HT-29 (cell line): ENCODE measurements at places on chromosomes 7 and 10.
A peak's percentile ranks its signal among the peaks of the same experiment; 100 is the strongest.

DNA sequence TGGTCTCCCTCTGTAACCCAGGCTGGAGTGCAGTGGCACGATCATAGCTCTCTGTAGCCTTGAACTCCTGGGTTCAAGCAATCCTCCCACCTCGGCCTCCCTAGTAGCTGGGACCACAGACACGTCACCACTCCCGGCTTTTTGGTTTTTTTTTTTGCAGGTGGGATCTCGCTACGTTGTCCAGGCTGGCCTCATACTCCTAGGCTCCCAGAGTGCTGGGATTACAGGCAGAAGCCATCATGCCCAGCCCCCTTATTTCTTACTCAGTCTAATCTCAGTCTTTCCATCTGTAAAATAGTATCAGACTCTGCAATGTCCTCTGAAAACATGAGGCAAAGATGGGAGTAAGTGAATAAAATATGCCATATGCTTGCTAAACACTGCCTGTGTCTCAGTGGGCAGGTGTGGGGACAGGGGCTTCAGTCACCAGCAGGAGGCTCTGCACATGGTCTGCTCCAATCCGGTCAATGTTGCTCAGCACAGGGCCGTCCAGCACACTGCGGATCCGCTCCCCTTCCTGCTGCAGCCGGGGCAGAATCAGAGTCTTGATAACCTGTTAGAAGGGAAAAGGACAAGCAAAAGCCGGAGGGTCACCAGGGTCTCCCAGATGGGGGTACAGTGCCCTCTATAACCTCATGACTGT is 8.2 kb downstream of the AP4M1 start:
- no peak for DNase-seq

GRCh38 chr10:97582169-97582568 is 2.0 kb upstream of the HOGA1 start:
- no peak for DNase-seq

- no peak for DNase-seq
Measured at GRCh38 chr7:151925446-151926335, 30.6 kb upstream of the GALNTL5 start.

GRCh38 chr7:100830396-100830795 is 3.1 kb upstream of the EPHB4 start:
- no peak for DNase-seq

- DNase-seq: no peak
Measured at GRCh38 chr10:127449490-127449889, 99.6 kb upstream of the NPS start.

- DNase-seq: no peak
Measured at GRCh38 chr7:141550386-141551093, 670 bp upstream of the AGK start.

DNA sequence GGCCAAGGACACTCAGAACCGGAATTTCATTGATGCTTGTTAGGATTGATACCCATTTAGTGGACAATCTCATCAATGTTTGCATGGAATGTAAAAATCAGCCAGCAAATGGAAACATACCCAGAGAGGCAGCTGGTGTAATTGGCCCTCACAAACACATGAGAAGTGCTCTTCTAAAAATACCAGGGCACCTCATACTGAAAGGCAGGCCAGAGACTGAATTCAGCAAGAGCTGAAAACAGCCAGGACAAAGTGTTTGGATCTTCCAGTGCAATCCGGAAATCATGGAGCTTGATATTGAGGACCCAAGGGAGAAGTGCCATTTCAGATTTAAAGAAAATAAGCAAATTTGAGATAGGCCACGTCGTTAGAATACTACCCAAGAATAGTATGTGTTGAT is 498.6 kb downstream of the GALNT17 start:
- DNase-seq: no peak

DNA sequence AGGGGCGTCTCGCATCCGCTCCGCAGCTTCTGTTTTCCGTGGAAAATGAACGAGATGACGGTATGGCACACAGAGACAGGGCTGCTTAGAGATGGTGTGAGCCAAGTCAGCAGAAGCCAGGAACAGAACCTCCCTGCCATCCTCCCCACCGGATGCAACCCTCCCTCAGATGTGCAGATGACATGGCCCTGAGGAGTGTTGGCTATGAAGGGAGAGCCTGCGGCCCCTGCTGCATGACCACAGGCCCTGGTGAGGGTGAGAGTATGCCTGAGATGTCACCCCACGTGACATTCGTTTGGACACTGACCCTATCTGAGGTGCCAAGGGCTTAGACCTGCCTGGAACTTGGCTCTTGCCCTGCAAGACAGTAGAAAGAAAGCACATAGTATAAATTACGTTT is 29.4 kb downstream of the WIPF3 start:
- no peak for DNase-seq

GRCh38 chr10:90745565-90745964 is 112.3 kb downstream of the HTR7 start:
- DNase-seq: no peak

- no peak for DNase-seq
Measured at GRCh38 chr10:16674147-16674703, 143.0 kb downstream of the RSU1 start.

- DNase-seq: peak; percentile 10
Measured at GRCh38 chr7:46229409-46229808, 308.3 kb upstream of the IGFBP3 start.

DNA sequence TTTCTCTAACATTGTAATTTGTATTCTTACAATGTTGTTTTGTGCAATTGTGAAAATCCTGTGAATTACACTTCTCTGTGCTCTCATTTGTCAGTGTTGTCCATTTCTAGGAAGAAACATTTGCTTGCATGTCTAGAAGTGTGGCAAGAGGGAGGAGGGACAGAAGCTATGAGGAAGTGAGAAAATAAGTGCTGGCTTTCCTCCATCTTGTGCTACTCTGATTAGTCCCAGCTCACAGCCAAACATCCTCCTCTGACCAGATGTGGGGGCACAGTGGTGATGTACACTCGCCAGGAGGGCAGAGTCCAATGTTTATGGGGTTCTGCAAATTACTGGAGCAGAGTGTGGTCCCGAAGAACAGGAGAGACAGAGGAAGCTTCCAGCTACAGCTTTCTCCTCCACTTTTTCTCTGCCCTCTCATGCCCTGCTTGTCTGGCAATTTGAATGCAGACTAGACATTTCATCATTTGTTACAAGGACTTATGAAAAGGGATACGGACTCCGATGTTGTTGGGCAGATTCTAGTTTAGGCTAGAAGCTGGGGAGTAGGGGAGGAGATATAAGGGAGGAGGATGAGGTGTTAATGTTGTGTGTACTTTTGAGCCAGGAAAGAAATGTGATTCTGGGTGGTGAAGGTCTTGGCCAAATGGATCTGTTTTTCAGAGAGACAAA is 131.0 kb upstream of the C1GALT1 start:
- DNase-seq: peak; percentile 52

- DNase-seq: no peak
Measured at GRCh38 chr10:86191166-86191565, 175.4 kb downstream of the GRID1 start.

DNA sequence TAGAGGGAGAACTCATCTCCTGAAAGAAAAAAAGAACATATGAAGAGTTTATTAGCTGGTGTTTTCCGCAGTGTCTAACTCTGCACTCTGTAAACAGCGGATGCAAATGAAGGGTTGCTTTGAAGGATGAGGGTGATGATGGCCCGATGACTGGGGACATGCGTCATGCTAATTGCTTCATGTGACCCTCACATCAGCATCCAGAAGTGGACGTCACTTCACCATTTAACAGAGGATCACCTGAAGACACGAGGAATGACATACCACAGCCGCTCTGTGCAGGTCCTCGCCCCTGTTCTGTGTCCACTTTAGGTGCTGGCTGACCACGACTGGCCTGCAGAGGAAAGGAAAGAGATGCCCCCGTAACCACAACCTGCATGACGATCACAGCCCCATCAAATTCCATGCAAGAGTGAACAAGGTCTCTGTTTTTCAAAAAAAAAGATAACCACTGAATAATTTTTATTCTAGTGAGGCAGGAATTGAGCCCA is 82.9 kb downstream of the KLF6 start:
- DNase-seq: no peak

- no peak for DNase-seq
Measured at GRCh38 chr7:156049366-156049765, 237.1 kb upstream of the SHH start.

DNA sequence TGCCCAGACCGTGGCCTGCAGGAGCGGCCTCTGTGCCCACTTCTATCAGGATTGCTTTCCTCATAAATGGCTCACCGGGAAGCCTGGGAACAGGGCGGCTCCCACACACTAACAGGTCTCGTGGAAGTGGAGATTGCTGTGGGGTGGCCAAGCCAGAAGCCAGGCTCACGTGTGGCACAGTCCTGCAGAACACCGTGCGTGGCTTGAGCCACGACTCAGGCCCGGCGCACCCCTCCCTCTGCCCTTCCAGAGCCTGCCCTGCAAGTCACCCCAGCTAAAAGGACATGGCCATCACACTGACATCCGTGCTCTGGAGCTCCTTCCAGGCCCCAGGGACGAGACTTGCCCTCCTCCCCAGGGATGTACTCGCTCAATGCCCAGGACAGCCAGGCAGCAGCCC is 7.0 kb downstream of the GPER1 start:
- no peak for DNase-seq

- DNase-seq: no peak
Measured at GRCh38 chr7:112080441-112080840, 125.8 kb downstream of the DOCK4 start.

DNA sequence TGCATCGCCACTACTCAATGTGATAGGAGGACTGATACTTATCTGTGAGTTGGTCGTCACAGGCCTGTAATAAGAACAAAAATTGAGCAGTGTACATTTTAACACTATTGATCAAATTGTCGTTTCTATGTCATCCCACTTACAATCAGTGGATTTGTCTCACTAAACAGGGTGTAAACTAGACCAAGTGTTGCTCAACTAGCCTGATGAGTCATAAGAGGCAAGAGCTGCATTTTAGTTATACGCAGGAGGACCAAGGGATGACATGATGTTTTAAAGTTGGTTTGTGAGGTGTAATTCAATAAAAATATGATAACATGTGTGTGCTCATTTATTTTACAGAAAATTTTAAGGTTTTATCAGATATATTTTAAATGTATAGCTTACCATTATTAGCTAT is 1239.2 kb downstream of the REEP3 start:
- no peak for DNase-seq

GRCh38 chr10:86079088-86079487 is 287.5 kb downstream of the GRID1 start:
- DNase-seq: no peak

GRCh38 chr7:31254926-31255325 is 85.6 kb downstream of the NEUROD6 start:
- no peak for DNase-seq

- peak; percentile 65 for DNase-seq
Measured at GRCh38 chr10:109978481-109978880, 29.3 kb upstream of the ADD3 start.

- no peak for DNase-seq
Measured at GRCh38 chr10:100729862-100730724, 15.3 kb upstream of the PAX2 start.

DNA sequence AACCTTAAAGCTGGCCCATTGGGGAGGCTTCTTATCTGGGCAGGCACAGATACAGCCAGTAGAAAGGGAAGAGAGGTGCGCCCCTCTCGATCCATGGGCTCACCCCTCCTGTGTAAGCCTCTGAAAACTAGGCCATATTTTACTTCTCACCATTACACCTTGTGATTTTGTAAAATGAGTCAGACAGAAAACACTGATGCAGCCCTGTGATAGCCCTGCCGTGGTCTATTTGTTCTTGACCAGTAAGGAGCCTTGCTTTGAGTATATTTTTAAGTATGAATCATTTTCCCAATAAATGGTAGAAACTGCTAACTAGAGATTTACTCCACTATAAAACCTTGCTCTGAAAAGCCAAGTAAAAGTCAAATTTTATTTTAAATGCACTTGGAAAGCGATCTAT is 329.8 kb upstream of the MBL2 start:
- DNase-seq: no peak

- DNase-seq: no peak
Measured at GRCh38 chr7:93053209-93053948, 64.4 kb downstream of the SAMD9 start.

DNA sequence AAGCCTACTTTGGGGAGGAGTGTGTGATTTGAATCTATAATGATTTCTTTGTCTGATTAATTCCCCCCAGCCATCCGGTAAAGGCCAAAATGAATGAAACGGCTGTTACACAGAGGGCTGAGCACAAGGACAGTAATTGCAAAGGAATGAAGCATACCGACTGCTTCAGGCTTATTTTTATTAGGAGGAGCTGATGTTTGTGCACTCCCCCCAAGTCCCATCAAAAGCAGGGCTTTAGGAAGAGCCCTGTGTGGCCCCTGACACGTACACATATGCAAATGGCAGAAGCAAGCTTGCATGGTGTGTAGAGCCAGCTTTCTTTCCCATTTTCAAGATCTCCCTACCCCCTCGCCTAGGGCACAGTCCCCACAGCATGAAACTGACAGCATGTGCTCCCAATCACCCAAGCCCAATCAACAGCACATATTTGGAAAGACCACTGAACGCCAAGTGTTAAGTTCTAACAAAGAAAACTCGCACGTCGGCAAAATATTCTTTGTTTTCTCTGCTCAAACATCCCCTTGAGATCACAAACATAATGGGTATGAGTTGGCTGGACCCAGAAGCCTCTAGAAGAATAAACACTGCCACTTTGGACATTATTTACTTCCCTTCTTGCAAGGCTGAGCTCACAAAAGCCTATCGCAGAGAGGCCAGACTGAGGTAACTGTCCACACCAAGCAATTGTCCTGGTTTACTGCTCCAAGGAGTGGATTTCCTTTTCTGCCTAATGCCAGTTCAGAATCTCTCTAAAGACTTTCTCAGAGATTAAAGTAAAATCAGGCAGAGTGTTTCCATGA is 143.0 kb downstream of the CUBN start:
- no peak for DNase-seq

DNA sequence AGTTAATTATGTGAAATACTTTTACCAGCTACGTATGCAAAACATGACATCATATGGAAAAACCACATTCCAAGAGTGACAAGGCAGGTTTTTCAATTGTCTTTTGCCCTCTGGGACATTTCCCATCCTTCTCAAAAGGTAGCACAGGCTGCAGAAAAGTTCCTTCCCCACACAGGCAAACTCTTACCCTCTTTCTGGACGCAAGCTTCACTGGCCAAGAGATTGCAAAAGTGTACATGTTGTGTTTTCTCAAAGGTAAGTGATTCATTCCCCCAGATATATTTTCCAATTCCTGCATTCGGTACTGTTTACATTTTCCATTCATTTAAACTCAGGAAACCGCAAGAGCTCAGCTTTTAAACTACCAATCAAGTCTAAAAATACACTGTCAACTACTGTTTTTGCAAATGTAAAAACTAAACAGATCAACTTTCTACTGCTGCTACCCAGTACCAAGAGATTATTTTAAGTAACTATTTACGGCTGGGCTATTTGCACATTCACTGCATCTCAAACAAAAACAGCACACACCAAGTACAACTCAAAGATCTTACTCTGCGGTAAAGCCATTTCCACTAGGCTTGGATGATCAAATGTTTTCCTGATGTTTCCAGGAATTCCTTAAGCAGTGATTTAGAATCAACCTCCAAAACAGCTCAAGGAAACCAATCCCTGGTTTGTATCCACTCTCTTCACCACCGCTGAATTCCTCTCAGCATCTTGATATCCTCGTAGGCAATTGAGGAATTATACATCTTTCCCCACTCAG is 233.6 kb upstream of the CCDC6 start:
- DNase-seq: peak; percentile 37

- DNase-seq: no peak
Measured at GRCh38 chr7:27250557-27251070, 8.0 kb downstream of the EVX1 start.

- no peak for DNase-seq
Measured at GRCh38 chr10:102982296-102982695, 64.2 kb downstream of the CNNM2 start.
